ENCODE measurements at places on chromosomes 5 and 9.

- DNase-seq = no peak
These were observed 174.8 kb downstream of the SLF1 start for GRCh38 chr5:94793113-94793815.

GRCh38 chr5:111734597-111734996, 22.4 kb downstream of the NREP start:
- no peak for DNase-seq

- no peak for DNase-seq
These were observed 21.0 kb upstream of the PTPRD start for GRCh38 chr9:10633785-10634184.

DNA sequence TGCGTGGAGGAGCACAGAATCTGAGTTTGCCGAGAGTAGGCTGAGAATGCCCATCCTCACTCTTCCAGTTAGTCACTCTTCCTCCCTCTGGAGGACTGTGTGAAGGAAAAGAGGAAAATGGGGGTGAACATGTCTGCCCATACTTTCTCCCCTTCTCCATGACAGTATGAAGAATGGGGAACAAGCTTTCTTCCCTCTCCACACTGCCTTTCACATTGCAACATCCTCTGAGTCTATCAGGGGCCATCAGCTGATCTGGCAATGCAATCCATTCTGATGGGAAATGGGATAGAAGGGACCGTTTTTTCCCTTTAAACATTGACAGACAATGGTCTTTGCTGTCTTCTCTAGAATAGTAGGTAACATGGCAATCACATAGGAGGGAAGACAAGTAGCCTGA, 56.8 kb downstream of the UGCG start:
- no peak for DNase-seq

- no peak for DNase-seq
These were observed 11.3 kb downstream of the C9 start for GRCh38 chr5:39352951-39353350.

- DNase-seq = no peak
These were observed 1013.4 kb upstream of the COX7C start for GRCh38 chr5:85604378-85604777.

- DNase-seq = no peak
These were observed 43.8 kb downstream of the HABP4 start for GRCh38 chr9:96493757-96494156.

DNA sequence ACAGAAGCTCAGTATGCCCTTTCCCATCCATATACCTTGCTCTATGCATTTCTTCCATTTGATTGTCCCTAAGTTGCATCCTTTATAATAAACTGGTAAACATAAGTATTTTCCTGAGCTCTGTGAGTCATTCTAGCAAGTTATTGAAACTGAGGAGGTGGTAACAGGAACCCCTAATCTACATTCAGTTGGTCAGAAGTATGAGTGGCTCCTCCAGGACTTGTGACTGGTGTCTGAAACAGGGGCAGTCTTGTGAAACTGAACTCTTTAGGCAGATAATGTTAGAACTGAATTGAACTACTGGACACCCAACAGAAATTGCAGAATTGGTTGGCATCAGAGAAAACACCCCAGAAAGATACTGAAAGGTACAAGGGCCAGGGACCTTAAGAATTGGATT, 133.1 kb upstream of the POU5F2 start:
- no peak for DNase-seq

GRCh38 chr9:88266416-88266815, 121.8 kb upstream of the SPIN1 start:
- DNase-seq = no peak

DNA sequence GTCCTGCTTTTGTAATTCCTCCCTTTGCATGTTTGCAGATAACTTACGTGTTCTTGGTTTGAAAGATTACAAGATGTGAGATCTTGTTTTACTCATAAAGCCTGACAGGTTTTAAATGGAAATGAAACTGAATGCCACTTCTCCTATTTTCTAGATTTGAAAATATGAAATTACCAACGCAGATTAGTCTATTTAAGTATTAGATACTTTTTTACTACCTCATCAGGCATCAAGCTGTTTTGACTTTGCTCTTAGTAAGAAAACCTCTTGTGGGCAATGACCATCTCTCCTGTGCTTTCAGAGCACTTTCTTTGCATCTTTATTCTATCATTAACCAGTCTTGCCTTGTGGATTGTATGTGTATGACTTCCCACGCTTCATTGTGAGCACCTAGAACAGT, 3.5 kb downstream of the DMXL1 start:
- DNase-seq = no peak

GRCh38 chr5:115377468-115378217, 81.2 kb upstream of the CCDC112 start:
- no peak for DNase-seq

GRCh38 chr5:160375166-160375565, 4.7 kb upstream of the C1QTNF2 start:
- DNase-seq = no peak

- DNase-seq = no peak
These were observed 18.9 kb upstream of the GPX8 start for GRCh38 chr5:55140908-55141665.

DNA sequence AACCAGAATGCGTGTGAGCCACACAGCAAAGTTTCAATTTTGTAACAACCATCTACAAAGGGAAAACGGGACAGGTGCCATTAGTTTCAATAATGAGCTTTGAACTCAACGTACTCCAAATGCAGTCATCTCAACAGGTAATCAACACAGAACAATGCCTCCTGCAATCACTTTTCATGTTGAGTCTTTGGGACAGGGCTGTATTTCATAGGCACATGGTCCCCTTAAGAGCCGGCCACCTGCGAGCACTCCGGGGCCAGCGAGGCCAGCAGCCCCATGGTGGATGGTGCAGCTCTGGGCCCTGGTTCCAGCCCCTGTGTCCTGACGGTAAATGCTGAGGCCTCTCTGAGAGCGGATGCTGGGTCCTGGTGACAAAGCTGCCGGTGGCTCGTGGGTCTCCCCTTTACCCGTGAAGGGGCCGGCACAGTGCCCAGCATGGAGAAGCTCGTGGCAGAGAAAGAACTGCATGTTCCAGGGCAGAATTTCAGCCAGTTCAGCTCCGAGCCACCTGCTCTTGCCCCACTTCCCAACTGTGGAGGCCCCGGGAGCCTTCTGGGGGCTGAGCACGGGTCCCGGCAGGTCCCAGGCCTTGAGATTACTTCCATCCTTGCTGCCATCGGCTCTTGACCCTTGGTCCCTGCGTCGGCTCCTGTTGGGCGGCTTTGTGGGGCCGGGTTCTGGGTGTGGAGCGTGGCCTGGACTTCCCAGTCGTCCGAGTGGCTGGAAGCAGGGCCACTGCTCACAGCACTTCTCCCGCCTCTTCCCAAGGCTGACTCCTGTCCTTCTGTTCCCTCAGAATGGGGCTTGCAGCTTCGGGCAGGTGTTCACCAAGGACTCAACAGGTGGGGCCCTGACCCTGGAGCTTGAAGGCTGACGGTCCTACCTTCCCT, 26.1 kb upstream of the RNU6ATAC start:
- DNase-seq = no peak

GRCh38 chr9:134707031-134707680, 65.6 kb downstream of the COL5A1 start:
- DNase-seq = no peak

- no peak for DNase-seq
These were observed 15.6 kb downstream of the FOXI1 start for GRCh38 chr5:170121321-170121720.

GRCh38 chr5:55558484-55558883, 23.7 kb upstream of the PLPP1 start:
- DNase-seq = no peak

DNA sequence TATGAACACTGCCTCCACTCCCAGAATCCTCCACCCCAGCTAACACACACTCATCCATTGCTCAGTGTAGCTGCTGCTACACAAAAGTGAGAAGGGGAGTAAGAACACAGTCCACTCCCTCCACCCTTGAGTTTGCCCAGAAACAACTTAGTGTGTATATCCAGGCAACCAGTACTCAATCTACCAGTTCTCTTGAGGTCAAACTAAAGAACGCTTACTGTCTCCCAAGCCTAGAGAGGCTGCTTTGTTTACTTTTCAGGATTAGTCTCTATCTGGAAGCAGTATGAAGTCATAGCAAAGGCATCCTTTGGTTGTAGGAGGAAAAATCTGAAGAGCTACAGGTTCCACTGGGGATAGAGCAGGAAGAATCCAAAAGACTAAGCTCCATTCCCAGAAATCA, 296.3 kb downstream of the KCNN2 start:
- no peak for DNase-seq

Data from iPS DF 19.7 (cell line).